ENCODE measurements at places on chromosomes 13 and 19.

- no peak for DNase-seq
These were observed 46.9 kb upstream of the SLITRK1 start for GRCh38 chr13:83929157-83929556.

GRCh38 chr13:72199640-72200039, 332.6 kb upstream of the DACH1 start:
- no peak for DNase-seq

DNA sequence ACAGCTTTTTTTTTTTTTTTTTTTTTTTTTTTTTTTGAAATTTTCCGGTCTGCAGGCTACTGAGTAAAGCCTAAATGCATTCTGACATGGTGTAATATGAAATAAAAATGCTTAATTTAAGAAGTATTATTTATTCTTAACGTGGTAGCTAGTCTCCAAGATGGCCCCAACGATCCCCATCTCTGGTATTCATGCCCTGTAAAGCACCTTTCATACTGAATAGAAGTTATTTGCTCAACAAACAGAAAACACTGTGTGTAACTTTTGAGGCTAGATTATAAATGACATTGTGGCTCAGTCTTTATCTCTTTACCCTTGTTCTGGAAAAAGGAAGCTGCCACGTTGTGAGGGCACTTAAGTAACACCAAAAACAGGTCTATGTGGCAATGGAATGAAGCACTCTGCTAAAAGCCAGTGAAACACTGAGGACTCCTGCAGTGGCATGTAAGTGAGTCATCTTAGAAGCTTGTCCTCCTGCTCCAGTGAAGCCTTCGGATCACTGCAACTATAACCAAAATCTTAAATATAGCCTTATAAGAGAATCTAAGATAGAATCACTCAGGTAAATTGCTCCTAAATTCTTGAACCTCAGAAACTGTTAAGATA, 128.7 kb downstream of the UGGT2 start:
- no peak for DNase-seq

- no peak for DNase-seq
These were observed 6.1 kb downstream of the SAFB start for GRCh38 chr19:5628919-5629481.

GRCh38 chr13:79749984-79750551, 269.1 kb downstream of the NDFIP2 start:
- DNase-seq, result no peak

- no peak for DNase-seq
These were observed 102.1 kb downstream of the ATP8A2 start for GRCh38 chr13:25473864-25474263.

DNA sequence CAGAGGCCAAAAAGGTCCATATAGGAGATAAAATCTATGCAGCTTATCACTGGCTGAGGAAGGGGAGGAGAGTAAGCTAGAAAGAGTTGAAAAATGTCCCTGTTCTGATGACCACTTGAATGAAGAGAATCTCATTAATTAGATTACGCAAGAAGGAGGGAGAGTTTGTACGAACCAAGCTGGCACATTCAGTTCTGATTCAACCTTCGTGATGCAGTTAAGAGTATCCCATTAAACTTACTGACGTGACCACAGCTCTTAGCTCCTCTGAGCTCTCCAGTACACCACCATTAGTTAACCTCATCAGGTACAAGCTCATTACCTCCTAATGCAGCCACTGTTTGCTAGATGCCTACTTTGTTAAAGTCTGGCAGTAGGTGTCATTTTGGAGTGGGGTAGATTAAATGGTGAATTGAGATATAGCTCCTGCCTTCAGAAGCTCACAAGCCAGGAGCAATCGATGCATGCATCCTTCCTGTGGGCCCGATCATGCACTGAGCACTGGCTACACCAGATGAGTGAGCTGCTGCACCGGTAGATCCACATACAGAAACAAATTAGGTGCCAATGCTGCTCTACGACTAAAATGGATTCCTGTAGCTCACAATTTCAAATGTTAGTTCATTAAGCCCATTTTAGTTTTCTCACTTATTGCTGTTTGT, 458.3 kb downstream of the COG6 start:
- no peak for DNase-seq

DNA sequence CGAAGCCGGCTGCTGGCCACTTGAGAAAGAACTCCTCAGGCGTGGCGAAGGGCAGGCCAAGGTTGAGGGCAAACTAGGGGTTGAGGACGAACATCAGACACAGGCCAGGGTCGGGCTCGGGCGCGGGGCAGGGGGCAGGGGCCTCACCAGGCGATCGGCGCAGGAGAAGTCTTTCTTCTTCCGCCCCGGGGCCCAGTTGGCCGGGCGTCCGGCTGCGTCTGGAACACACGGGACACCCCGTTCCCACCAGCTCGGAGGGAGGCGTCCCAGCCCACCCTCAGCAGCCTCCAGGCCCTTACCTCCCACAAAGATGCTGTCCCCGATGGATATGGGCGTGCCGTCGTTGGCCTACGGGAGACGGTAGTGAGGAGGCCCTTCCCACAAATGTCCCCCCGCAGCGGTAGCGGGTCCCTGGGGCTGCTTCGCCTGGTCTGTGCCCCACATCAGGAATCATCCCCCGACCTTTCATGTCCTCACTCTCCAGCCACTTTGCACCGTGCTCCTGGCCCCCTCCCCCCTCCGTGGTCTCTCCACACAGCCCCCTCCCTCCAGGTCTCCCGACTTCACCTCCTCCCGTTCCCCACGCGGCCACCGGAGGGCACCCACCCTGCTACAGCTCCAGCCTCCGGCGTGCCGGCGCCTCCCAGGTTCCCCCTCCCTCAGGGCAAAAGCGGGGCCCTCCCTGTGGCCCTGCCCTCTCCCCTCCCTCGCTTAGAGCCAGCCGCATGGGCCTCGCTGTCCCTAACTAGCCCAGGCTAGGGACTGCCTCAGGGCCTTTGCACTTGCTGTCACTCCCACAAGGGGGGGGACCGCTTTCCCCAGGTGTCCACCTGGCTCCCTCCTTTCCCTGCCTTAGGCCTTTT, 4.8 kb downstream of the PNKP start:
- DNase-seq, result no peak

DNA sequence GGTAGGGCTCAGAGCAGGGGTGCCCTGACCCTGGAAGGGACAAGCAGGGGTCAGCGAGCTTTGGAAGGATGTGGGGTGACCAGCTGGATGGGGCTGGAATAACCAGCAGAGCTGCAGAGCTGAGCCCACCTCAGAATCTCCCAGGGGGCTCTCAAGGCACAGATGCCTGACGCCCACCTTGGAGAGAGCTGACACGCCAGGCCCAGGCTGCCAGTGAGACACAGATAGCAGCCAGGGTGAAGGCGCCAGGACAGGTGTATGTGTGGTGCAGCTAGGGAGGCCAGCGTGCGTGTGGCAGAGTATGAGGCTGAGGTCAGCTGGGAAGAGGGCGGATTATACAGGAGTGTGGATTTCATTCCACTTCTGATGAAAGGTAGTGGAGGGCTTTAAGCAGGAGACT, 8.9 kb downstream of the AP1M1 start:
- no peak for DNase-seq

- no peak for DNase-seq
These were observed 2.8 kb downstream of the HIPK4 start for GRCh38 chr19:40387155-40387554.

DNA sequence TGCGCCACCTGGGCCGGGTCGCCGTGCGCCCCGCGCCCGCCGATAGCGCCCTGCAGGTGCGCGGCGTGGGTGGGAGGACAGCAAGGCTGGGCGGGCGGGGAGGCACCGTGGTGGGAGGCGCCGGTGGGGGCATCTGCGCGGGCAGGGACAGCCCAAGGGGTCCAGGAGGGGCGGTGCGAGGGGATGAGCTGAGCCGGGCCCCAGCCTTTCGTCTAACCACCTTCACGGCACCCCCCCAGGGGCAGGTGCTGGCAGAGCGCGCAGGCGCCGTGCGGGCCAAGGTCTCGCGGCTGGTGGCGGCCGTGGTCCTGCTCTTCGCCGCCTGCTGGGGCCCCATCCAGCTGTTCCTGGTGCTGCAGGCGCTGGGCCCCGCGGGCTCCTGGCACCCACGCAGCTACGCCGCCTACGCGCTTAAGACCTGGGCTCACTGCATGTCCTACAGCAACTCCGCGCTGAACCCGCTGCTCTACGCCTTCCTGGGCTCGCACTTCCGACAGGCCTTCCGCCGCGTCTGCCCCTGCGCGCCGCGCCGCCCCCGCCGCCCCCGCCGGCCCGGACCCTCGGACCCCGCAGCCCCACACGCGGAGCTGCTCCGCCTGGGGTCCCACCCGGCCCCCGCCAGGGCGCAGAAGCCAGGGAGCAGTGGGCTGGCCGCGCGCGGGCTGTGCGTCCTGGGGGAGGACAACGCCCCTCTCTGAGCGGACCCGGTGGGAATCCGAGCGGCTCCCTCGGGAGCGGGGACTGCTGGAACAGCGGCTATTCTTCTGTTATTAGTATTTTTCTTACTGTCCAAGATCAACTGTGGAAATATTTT, 3.1 kb downstream of the KISS1R start:
- DNase-seq, result peak; percentile 58

GRCh38 chr19:5877882-5878281, 7.5 kb upstream of the FUT5 start:
- no peak for DNase-seq

GRCh38 chr13:24670174-24670573, 10.0 kb upstream of the ATP12A start:
- no peak for DNase-seq

- DNase-seq, result no peak
These were observed 661.0 kb downstream of the SLITRK1 start for GRCh38 chr13:83221256-83221655.

DNA sequence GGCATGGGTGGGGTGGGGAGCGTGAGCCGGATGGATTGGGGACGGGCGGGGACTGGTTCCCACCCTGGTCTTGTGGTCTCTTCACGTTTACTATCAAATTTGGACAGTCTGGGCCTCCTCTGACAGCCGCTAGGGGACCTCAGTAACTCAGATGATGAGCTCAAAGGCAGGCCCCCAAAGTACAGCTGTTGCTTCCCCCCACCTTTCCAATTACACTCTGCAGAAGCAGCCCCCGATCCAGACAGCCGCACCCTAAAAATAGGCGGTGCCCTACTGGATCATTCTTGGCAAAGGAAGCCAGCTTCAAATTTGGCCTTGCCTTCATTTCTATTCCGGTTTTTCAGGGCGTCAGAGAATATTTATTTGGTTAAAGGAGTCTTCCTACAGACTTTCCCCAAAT, 1.9 kb upstream of the FOXO1 start:
- DNase-seq, result no peak

- no peak for DNase-seq
These were observed at the start of the genes COL4A1 and COL4A2 for GRCh38 chr13:110306960-110307766. COL4A1 (minus strand) TSS chr13:110307157; CDS start chr13:110307027, 130 bp downstream. COL4A2 (plus strand) TSS chr13:110307284; CDS start chr13:110307904, 620 bp downstream.

- DNase-seq, result no peak
These were observed 57.1 kb downstream of the TRPM4 start for GRCh38 chr19:49214701-49215100.

DNA sequence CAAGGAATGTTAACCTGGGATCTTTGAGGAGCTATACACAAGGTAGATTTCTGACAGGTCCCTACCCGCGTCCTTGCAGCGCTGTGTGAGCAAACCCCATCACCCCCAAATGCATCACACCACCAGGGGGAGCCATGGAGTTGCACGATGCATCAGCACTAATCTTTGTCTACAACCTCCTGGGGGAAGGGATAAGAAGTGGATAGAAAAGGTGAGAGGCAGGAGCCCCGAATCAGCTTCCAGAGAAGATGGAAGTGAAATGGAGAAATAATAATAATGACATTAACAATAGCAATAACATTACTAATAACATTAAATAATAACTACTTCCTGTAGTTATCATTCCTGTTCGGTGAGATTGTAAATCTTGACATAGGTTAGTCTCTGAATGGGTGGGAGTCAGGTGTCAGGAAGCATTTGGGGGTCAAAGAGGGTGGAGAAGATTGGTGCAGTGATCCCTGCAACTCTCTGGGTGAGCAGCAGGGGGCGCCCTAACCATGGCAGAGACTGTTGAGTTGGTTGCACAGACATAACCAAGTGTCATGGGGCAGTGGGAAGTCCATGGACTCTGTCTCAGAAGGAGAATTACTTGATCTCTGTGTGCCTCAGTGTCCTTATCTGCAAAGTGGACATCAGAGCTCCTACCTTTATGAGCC, 16.5 kb downstream of the SIGLEC7 start:
- peak; percentile 67 for DNase-seq

- no peak for DNase-seq
These were observed 93.2 kb downstream of the STK24 start for GRCh38 chr13:98483601-98484288.

DNA sequence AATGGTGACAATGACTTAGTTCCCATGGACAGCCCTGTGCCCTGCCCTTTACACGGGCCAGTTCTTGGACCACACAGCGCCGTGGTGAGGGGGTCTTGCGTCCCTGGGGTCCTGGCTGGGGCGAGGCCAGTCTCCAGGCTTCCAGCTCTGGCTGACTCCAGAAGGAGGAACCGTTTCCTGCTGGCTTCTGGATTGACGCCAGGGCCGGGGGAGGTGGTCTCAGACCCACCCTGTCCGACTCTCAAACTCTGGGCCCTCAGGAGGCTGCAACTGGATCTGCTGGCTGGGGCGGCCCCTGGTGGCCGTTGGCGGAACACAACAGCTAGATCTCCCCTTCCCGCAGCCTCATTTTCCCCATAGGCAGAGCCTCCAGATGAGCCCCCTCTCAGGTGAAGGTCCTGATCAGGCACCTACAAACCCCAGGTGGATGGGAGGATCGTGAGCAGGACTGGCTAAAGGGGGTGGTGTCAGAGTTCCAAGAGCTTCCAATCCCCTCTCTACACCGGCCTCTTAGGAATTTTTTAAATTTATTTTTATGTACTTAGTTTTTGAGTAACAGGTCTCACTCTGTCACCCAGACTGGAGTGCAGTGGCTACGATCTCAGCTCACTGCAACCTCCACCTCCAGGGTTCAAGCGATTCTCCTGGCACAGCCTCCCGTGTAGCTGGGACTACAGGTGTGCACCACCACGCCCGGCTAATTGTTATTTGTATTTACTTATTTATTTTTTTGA, 8.0 kb downstream of the CCDC194 start:
- peak; percentile 57 for DNase-seq

- DNase-seq, result no peak
These were observed 68.3 kb downstream of the DACH1 start for GRCh38 chr13:71798707-71799106.

- DNase-seq, result no peak
These were observed 600.8 kb downstream of the DIAPH3 start for GRCh38 chr13:59562924-59563323.

GRCh38 chr19:18443406-18443805, 5.5 kb upstream of the ISYNA1 start:
- DNase-seq, result no peak

DNA sequence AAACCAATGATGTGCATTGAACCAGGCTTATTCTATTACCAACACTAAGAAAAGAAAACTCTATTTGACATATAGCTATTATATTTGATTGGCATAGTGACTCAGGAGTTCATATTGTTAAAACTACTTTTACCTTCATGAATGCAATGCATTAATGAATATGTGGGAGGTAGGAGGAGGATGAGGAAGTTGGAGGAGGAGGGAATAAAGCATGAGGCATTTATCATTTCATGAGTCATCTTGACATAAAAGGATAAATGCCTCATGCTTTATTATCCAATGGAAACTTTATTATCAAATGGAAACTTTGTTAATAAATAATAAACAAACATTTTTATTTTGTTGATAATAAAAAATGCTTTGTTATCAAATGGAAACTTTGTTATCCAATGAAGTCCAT, 116.5 kb downstream of the SPRY2 start:
- DNase-seq, result no peak

Data from T-helper 9 cell (primary cell).